NCI-H1417 (cell line): ENCODE measurements at places on chromosomes 11 and 22.

GRCh38 chr11:44568331-44568657 lies 2.8 kb downstream of the CD82 start:
- no peak for DNase-seq

DNA sequence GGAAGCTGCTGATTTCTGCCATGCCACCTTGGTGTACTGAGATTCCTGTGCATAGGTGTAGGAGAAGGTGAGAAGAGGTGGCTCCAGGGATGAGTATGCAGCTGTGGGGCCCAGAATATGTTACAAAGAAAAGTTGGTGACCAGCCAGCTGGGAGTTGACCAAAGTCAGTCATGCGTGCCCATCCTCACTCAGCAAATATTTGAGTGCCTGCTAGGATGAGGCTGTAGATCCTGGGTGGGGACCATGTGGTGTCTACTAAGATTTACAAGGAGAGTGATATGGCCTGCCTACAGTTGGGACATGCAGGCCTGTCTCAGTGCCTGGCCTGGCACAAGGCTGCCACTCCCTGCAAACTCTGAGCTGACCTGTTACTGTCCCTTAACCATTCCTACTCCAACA lies 19.4 kb downstream of the RNF185 start:
- no peak for DNase-seq

GRCh38 chr11:70201882-70202861 lies 924 bp upstream of the FADD start:
- DNase-seq, result no peak

- DNase-seq, result no peak
Observed at GRCh38 chr11:121576531-121576930, 123.8 kb upstream of the SORL1-AS1 start.

- no peak for DNase-seq
Observed at GRCh38 chr11:66465373-66466224, 1.1 kb upstream of the PELI3 start.

DNA sequence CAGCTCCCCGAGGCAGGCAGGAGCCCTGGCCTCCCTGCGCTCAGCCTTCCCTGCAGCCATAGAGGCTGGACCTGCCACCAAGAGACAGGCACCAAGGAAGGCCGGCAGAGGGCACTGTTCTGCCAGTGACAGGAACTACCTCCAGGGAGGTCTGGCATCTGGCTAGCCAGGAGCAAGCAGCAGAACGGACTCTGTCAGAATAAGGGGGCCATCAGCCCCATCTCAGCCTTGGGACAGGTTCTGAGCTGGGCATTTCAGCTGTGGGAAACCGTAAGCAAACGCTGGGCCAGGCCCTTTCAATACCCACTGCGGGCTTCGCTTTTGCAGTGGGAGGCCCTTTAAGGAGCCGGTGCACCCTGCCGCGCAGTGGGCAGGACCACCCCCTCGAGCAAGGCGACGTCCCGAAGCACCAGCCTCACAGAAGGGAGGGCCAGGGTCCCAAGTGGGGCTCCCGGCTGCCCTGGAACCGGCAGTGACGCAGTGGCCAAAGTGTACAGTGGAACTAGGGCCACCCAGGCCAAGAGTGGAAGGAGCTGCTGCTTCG lies 18.2 kb downstream of the IFT27 start:
- DNase-seq, result peak; percentile 52

DNA sequence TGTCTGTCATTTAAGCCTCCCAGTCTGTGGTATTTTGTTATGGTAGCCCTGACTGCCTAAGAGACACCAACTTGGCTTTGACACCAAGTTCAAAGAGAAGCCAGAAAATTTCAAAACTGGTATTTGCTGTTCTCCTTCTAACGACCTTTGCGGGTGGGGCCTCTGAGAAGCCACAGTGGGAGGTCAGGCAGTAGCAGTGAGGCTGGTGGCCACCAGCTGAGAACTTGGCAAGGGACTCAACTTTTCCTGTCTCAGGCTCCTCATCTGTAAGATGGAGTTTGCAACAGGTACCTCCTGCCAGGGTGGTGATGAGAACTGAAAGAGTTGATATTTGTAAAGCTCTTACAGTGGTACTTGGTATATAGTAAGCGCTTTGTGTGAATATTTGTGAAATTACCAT lies 183.4 kb downstream of the BCR start:
- DNase-seq, result no peak

- DNase-seq, result peak; percentile 81
Observed at GRCh38 chr22:35914665-35915476, 113.8 kb downstream of the RBFOX2 start.

DNA sequence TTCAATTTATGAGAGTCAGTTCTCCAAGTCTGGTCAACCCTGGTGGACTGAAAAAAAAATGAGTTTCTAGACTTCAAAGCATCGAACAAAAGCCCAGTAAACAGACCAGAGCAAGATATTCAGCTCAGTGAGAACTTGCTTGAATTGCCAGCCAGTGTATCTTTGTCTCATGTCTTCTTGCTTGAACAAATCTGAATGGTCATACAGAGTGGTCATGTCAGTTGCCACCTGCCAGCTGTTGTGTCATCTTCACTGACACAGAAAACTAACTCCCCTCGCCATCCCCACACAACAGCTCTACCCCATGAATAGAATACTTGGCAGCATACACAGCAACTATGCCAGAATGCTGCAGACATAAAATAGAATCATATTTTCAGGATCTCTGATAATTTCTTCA lies 27.5 kb upstream of the CALCB start:
- DNase-seq, result no peak

GRCh38 chr11:87019613-87020271 lies 18.0 kb upstream of the TMEM135 start:
- no peak for DNase-seq

DNA sequence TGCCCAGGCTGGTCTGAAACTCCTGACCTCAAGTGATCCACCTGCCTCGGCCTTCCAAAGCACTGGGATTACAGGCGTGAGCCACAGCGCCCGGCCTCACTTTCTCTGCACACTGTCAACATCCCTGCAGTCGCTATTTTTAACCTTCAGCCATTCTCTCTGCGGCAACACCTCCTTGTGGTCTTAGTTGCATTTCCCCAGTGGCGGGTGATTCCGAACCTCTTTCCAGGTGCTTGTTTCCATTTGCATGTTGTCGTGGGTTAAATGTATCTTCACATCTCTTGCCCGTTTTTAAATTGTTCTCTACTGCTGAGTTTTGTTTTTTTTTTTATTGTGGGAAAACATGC lies 2.2 kb upstream of the SCT start:
- peak; percentile 48 for DNase-seq

- no peak for DNase-seq
Observed at GRCh38 chr11:130407978-130408377, 20.4 kb downstream of the ADAMTS8 start.

DNA sequence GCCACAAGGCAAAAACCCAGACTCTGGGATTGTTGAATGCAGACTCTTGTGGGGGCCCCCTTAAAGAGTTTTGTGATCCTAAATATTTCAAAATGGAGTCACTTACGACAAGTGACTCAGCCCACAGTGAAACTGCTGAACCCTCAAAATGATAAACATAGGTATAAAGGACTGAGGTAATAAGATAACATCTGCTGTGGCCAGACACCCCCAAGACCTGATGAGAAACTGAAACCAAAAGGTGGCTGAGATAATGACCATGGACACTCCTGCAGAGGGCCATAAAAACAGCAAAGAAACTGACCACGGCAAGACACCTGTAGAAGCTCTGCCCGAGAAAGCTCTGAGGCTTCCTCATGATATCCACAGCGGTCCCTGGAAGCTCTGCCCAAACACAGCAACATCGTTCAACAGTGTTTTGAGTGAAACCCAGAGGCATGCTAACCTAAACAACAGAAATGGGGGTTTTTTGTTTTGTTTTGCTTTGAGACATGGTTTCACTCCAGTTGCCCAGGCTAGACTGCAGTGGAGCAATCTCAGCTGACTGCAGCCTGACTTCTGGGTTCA lies 1.6 kb upstream of the PLAAT4 start:
- DNase-seq, result no peak

GRCh38 chr11:70063121-70063520 lies 15.0 kb upstream of the ANO1 start:
- no peak for DNase-seq

GRCh38 chr22:21943571-21944448 lies 8.8 kb downstream of the PPM1F start:
- no peak for DNase-seq

GRCh38 chr11:3609416-3610265 lies 32.2 kb downstream of the ART5 start:
- DNase-seq, result peak; percentile 51

DNA sequence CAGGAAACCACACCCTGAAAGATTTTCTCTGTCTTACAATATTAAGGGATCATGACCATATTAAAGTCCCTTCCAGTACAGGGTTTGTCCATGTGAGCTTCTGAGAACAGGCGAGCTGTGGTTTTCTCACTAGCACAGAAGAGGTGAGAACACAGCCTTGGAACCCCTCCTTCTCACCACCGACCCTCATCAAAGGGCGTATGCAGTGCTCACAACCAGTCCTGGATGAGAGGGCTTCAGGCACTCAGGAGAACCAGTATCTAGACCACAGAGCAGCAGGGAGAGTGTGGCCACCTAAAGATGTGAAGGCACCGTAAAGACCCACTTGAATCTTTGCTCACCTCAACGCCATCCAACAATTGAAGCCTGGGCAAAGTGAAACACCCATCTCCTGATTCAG lies 397.0 kb downstream of the ETS1 start:
- no peak for DNase-seq

DNA sequence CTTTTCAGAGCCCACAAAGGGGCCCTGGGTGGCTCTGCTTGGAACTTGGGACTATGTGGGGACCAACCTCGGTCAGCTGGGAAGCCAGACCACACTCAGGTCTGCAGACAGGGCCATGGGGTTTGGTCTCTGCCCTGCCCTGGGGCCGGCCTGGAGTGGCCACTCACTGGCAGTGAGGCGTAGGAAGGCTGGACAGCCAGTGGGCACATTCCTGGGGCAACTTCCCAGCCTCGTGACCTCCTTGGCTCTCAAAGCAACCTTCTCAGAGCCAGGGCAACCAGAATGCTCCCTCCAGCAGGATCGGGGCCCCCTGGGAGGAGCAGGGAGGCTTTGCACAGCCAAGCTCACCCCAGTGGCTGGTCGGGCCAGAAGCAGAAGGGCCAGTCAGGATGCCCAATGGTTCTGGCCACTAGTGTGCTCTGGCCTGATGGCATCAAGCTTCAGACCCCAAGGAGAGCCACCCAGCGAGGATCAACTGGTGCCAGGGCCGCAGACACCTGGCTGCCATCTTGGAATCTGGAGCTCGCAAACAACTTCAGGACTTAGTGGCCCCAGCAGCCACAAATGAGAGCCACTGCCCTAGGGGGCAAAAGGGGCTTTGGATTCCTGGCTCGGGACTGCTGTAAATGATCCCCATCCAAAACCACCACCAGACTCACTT lies 87.1 kb downstream of the MYEOV start:
- DNase-seq, result no peak

DNA sequence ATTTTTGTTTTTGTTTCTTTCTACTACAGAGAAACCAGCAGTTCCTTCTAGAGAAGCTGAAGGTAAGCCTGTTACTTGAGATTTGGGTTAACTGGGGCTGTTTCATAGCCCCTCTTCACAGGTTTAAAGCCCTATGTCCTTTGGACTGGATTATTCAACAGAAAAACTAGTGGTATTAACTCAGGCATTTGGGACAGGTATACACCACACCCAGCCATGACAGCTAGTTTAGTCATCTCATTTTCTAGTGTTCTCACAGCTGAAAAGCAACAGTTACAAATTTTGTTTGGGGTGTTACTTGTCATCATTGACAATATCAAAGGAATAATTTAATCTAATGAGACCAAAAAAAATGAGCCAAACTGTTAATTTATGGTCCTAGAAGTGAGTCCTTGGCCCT lies 14.0 kb downstream of the LAYN start:
- no peak for DNase-seq
